Activated CD4-positive, alpha-beta T cell treated with anti-CD3 and anti-CD28 coated beads, Interleukin-2, amount 50 U/mL, for 4 hours (primary cell): ENCODE measurements at places on chromosomes 5 and 9.

DNA sequence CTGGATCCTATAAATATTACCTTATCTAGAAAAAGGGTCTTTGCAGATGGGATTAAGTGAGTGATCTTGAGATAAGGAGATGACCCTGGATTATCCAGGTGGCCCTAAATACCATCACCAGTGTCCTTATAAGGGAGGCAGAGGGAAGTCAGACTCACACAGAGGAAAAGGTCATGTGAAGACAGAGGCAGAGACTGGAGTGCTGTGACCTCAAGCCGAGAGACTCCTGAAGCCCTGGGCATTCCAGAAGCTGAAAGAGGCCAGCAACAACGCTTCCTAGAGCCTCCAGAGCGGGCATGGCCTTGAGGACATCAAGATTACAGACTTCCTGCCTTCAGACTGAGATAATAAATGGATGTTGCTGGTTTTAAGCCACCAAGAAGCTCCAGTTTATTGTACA is 118.8 kb downstream of the ATPSCKMT start:
- DNase-seq, result no peak

DNA sequence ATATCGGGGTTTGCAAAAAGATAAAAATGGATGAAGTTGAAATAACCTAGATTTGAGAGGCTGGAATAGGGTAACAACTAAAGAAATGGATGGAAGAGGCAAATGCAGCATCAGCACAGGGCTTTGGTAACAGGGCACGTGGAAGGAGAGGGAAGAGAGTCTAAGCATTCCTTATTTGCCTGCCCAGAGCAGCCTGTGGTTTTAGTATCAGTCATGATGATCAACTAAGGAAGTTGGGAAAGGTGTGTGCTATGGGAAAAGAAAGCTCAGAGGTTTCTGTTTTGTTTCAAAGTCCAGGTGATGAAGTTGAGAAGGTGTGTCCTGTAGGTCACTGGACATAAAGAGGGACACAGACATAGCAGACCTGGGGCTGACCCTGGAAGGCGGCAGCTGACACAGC is 28.8 kb downstream of the GAS1 start:
- no peak for DNase-seq

- DNase-seq, result no peak
These were observed 1009.7 kb upstream of the CDH6 start for GRCh38 chr5:30183795-30184194.

GRCh38 chr9:92294297-92294676 is 790 bp upstream of the IARS1 start:
- no peak for DNase-seq

GRCh38 chr9:131812116-131812790 is 72.4 kb upstream of the RAPGEF1 start:
- DNase-seq, result no peak

DNA sequence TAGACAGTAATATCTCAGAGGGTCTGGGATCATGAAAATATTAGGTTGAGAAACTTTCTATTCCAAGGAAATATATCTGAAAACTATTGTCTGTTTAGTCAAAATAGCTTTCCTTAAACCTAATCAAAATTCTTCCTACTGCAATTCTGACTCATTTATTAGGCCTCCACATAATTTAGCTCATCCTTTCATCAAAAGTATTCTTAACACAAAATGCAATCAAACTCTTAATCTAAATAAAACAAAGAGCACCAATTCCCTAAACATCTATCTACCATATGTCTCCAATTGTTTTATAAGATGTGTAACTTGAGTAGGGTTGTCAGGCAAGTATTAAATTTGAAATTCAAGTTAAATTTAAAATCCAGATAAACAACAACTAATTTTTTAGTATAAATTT is 142.1 kb downstream of the PLK2 start:
- DNase-seq, result no peak

DNA sequence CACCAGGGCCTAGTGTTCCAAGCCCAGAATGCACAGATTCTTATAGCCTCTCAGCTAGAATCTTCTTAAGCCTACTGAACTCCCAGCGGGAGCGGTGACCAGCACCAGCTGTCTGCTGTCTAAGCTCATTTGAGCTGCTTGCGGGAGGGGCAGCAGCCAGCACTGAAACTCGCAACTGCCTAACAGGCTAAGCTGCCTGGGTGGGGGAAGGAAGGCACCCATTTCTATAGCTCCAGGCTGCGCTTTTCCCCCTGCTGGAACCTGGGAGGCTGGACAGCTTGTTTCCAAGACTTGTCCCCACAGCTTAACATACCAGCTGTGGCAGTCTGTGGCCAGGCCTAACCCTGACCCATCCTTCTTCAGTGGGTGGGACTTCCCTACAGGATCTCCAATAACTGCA is 512.9 kb downstream of the EFNA5 start:
- DNase-seq, result no peak

DNA sequence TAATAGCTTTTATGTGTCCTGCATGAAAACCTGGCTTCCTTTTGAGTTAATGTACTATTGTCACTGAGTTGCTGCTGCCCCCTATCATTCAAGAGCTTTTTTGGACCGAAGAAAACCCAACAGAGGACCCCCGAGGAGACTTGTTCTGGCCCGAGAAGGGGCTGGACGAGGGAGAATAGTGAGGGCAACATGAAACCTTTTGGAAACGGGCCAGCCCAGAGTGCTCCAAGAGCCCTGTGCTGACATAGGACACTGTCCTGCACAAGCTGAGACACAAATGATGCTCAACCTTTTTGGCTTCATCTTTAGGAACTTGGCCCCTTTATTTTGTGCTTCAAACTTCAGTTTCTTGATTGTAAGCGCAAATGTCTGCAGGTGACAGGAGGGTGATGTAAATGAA is 4.0 kb upstream of the GADD45G start:
- DNase-seq, result no peak

- DNase-seq, result no peak
These were observed 95.5 kb downstream of the CAMSAP1 start for GRCh38 chr9:135811801-135812200.
